A549 treated with GW870086 at 1 μM for 4 hours (cell line): ENCODE measurements at places on chromosomes 11 and 22. TPM values are rescaled to one million over a fixed set of nuclear protein-coding genes. Genes with fewer than 3 reads are reported as not detected.

PIH1D2 gene
- 0.99 to 1.5 TPM (median 1.1 TPM) in 5 replicates for total RNA-seq

JAM3 gene
- total RNA-seq = 3.5 to 4.7 TPM (median 4.0 TPM) in 5 replicates

ELP4 gene
- 6.5 to 9.2 TPM (median 8.5 TPM) in 5 replicates for total RNA-seq

ACCS gene
- 12.6 to 19.2 TPM (median 16.7 TPM) in 5 replicates for total RNA-seq

TRIM22 gene
- total RNA-seq = 0.58 to 2.2 TPM (median 0.89 TPM) in 5 replicates

C11orf42 gene
- not detected in 5 replicates for total RNA-seq

SLC6A5 gene
- total RNA-seq = not detected in 5 replicates

SLC5A1 gene
- 0.02 to 0.24 TPM (median 0.15 TPM) in 3 of 5 replicates, not detected in the others for total RNA-seq

OR51B2 gene
- not detected in 5 replicates for total RNA-seq

SOX6 gene
- not detected in 5 replicates for total RNA-seq

GSTT2B gene
- total RNA-seq = 0.26 to 0.54 TPM (median 0.37 TPM) in 4 of 5 replicates, not detected in the other

MYOD1 gene
- not detected in 5 replicates for total RNA-seq

GAS2 gene
- 0.27 to 0.98 TPM (median 0.58 TPM) in 5 replicates for total RNA-seq

DDIAS gene
- total RNA-seq = 13.3 to 17.4 TPM (median 16.5 TPM) in 5 replicates

SMTNL1 gene
- total RNA-seq = not detected in 5 replicates

TEAD1 gene
- 46.7 to 84.1 TPM (median 73.9 TPM) in 5 replicates for total RNA-seq

ADORA2A gene
- total RNA-seq = 0.48 to 1.1 TPM (median 0.84 TPM) in 5 replicates

TCN2 gene
- 4.7 to 5.8 TPM (median 5.3 TPM) in 5 replicates for total RNA-seq

MIOX gene
- total RNA-seq = 0.09 TPM in 1 of 5 replicates, not detected in the others

MMP3 gene
- total RNA-seq = 0.17 to 0.28 TPM in 2 of 5 replicates, not detected in the others

ADAMTS15 gene
- 5.1 to 8.5 TPM (median 7.0 TPM) in 5 replicates for total RNA-seq

ST3GAL4 gene
- total RNA-seq = 28.8 to 32.3 TPM (median 29.5 TPM) in 5 replicates

E2F8 gene
- total RNA-seq = 5.6 to 7.0 TPM (median 6.2 TPM) in 5 replicates

SAA1 gene
- 0.97 to 2.6 TPM (median 1.6 TPM) in 5 replicates for total RNA-seq

LRRC4C gene
- not detected in 5 replicates for total RNA-seq

TRIM29 gene
- total RNA-seq = 22.2 to 27.2 TPM (median 23.8 TPM) in 5 replicates

C11orf65 gene
- total RNA-seq = 0.12 to 0.49 TPM (median 0.14 TPM) in 3 of 5 replicates, not detected in the others

F2 gene
- 1.9 to 2.6 TPM (median 2.2 TPM) in 5 replicates for total RNA-seq

ROBO4 gene
- not detected in 5 replicates for total RNA-seq

ELMOD1 gene
- 0.06 to 0.31 TPM (median 0.15 TPM) in 5 replicates for total RNA-seq

FOLR1 gene
- 0.16 to 0.30 TPM (median 0.24 TPM) in 3 of 5 replicates, not detected in the others for total RNA-seq

CCDC73 gene
- 0.03 TPM in 1 of 5 replicates, not detected in the others for total RNA-seq

RAB30 gene
- total RNA-seq = 5.1 to 7.3 TPM (median 5.7 TPM) in 5 replicates

RIN1 gene
- 25.9 to 37.9 TPM (median 35.9 TPM) in 5 replicates for total RNA-seq

OR52E8 gene
- total RNA-seq = not detected in 5 replicates

VWA5A gene
- total RNA-seq = 0.21 to 0.34 TPM (median 0.27 TPM) in 5 replicates

PRG3 gene
- not detected in 5 replicates for total RNA-seq

PTPRCAP gene
- total RNA-seq = 0.15 to 0.36 TPM (median 0.23 TPM) in 5 replicates

FAM111A gene
- 6.5 to 8.9 TPM (median 8.2 TPM) in 5 replicates for total RNA-seq

SLC25A18 gene
- total RNA-seq = 0.15 to 0.59 TPM (median 0.18 TPM) in 5 replicates

TUBA8 gene
- 0.25 to 0.93 TPM (median 0.39 TPM) in 5 replicates for total RNA-seq

TSGA10IP gene
- not detected in 5 replicates for total RNA-seq

IGLL5 gene
- not detected in 5 replicates for total RNA-seq

MS4A4A gene
- total RNA-seq = not detected in 5 replicates
